Epithelial cell of proximal tubule (primary cell): ENCODE measurements at places on chromosomes 3 and 15. TPM values are rescaled to one million over a fixed set of nuclear protein-coding genes. Genes with fewer than 3 reads are reported as not detected.

FANCD2OS gene
- not detected in 2 replicates for total RNA-seq

KLF15 gene
- 0.14 TPM in 1 of 2 replicates, not detected in the other for total RNA-seq

SYNPR gene
- not detected in 2 replicates for total RNA-seq

UBA7 gene
- total RNA-seq = 2.4 and 12.2 TPM in 2 replicates

PDE12 gene
- total RNA-seq = 13.3 and 29.8 TPM in 2 replicates

NEDD4 gene
- total RNA-seq = 15.6 and 25.3 TPM in 2 replicates

EIF4A2 gene
- 192 and 366 TPM in 2 replicates for total RNA-seq

GOLGA8M gene
- total RNA-seq = 0.06 TPM in 1 of 2 replicates, not detected in the other

UBE2E2 gene
- 32.5 and 98.0 TPM in 2 replicates for total RNA-seq
